ENCODE measurements at places on chromosomes 3 and 15.

GRCh38 chr15:92118936-92119325, 265.4 kb downstream of the SLCO3A1 start:
- DNase-seq = no peak

DNA sequence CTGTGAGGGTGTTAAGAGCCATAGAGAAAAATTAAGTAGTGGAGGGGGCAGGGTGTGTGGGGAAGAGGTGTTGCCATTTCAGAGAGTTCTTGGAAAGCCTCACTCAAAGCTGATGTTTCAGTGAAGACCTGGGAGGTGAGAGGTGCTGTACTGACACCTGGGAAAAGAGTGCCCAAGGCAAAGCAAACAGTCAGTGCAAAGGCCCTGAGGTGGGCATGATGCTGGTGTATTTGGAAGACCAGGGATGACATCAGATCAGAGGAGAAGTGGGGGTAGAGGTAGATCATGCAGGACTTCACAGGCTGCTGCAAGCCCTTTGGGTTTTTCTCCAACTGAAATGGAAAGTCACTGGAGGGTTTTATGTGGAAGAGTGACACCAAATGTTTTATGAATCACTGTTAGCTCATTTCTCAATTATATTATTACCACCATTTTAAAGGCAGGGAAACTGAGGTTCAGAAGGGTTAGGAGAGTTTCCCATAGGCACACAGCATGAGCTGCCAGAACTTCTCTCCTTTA, 42.8 kb upstream of the SMAD3 start:
- no peak for DNase-seq

DNA sequence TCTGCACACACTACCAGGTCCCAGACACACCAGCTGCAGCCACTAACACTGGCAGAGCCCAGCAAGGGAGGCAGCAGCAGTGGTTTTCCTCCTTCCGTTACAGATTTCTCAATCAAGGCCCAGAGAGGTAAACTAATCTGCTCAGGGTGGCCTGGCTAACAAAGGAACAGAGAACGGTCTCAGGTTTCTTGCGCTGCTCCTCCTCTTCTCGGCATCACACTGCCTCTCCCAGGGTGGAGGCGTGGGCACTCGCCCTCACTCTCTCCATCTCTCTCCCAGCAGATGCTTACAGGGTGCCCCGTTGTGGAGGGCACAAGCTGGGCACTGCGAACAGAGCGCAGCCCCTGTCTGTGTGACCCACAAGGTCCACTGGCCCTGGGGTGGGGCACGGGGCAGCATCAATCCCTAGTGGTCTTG, 228.7 kb downstream of the VPS13C start:
- no peak for DNase-seq

DNA sequence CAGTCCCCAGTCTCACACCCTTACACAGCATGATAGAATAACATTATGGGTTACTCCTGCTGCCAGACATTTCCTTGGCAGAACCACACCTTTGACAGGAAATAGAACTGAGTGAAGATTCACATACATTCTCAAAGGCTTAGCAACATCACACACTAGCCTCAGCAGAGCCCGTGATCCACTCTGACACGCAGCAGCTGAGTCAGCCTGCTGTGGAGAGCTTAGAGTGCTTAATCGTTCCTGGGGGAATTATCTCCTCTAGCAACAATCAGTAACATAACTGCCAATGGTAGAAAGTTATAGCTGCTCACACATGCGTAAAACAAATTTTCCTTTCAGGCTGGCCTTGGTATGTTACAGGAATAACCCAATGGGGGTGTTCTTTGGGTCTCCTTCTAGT, 382.1 kb downstream of the GAP43 start:
- DNase-seq = no peak

GRCh38 chr3:71994203-71994602, 209.3 kb upstream of the PROK2 start:
- DNase-seq = no peak

GRCh38 chr15:45402955-45403877, 24.9 kb upstream of the GATM start:
- DNase-seq = no peak

DNA sequence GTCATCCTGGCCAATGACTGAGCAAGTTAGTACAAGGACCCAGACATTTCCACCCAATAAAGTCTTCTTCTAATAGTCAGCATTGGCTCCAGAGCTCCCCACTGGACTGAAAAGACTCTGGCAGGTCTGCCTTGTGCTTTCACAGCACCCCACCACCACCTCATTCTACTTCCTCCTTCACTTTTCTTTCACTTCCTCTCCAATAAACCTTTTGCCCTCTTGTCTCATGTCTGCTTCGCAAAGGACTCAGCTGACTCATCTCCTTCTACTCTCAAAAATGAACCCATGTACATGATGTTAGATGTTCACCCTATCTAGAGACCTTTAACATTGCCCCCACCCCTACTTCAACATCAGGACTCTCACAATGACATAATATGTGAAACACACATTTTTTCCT, 181.0 kb upstream of the PPP2R3A start:
- no peak for DNase-seq

DNA sequence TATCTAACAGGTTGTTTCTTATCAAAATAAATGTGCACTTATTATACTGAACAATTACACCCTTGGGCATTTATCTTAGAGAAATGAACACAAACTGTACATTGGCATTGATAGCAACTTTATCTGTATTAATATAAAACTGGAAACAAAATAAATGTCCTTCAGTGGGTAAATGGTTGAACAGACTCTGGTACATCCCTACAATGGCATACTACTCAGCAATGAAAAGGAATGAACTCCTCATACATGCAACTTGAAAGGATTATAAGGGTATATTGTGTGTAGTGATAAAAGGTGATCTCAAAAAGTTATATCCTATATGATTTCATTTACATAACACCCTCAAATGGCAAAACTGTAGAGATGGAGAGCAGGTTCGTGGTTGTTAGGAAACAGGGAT, 23.7 kb upstream of the DLG1 start:
- DNase-seq = no peak

DNA sequence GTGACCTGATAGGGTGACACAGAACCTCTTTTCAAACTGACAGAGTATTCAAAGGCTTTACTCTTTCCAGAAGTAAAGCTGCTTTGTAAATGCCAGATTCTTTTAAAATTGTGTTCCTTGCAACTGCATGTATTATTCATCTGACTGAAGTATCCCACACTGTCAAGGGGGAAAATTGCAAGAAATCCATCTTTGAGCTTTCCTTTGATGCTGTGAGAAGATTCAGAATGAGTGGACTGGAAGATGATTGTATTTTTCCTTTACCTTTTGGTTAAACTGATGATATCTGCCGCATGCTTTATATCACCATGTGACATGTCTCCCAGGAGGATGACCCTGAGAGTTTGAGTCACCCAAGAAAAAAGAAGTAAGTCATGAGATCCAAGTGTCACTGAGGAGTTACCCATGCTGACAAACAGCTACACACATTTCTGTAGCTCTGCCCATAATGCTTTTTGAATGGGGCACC, 250.8 kb upstream of the CBLB start:
- no peak for DNase-seq

- no peak for DNase-seq
These were observed 57.1 kb downstream of the TP63 start for GRCh38 chr3:189688262-189688661.

DNA sequence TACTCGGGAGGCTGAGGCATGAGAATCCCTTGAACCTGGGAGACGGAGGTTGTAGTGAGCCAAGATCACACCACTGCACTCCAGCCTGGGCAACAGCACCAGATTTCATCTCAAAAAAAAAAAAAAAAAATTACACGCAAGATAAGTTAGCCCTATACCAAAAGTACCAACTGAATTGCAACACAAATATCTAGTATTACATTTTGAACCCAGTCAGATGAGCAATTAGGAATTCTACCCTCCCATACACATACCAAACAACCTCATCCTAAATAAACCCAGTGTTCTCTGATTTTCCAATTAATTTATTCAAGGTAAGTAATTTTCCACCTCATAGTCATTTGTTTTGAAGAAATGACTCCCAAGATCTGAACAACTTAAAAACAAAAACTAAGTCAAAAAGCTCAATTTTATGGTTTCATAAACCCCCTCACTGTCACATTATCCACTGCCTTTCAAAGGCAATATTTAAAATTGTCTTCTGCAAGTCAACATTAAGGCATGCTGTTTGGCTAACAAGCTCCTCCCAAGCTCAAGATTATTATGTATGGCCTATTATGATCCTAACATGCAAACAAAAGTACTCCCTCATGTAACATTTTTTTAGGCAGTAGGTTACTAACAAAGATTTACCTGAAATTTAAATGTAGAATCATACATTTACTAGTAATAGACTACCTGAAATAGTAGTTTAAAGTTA, 4.5 kb downstream of the RAF1 start:
- no peak for DNase-seq

- no peak for DNase-seq
These were observed 133.6 kb downstream of the TMEM108 start for GRCh38 chr3:133171831-133172230.

DNA sequence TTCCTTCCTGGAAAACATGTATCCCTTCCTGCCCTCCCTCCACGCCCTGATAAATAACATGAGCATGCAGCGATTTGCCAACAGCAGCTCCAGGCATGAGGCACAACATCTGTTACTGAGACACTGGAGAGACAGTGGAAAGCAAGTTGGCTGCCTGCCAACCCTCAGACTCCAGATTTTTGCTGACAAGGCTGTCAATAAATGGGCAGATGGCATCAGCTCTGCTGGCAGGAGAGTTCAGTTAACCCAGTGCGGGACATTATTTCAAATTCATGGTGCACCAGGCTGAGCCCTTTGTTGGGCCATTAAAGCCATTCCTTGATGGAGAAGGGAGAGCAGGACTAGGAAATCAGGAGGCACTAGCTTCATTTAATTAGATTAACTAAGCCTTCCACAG, 293.3 kb downstream of the MEX3B start:
- no peak for DNase-seq

GRCh38 chr15:31488437-31489204, 162.0 kb downstream of the KLF13 start:
- DNase-seq = no peak

GRCh38 chr15:43771816-43772215, 5.0 kb downstream of the ELL3 start:
- DNase-seq = no peak

GRCh38 chr15:94582368-94582767, 351.0 kb downstream of the MCTP2 start:
- no peak for DNase-seq

DNA sequence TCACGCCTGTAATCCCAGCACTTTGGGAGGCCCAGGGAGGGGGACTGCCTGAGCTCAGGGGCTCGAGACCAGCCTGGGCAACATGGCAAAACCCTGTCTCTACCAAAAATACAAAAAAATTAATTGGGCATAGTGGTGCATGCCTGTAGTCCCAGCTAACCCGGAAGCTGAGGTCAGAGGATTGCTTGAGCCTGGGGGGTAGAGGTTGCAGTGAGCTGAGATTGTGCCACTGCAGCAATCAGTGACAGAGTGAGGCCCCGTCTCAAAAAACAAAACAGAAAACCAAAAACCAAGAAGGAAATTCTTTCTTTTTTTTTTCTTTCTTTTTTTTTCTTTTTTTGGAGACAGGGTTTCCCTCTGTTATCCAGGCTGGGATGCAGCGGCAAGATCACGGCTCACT, 3.5 kb downstream of the SPATA12 start:
- DNase-seq = no peak

- DNase-seq = no peak
These were observed 235.1 kb downstream of the UACA start for GRCh38 chr15:70528270-70528706.

DNA sequence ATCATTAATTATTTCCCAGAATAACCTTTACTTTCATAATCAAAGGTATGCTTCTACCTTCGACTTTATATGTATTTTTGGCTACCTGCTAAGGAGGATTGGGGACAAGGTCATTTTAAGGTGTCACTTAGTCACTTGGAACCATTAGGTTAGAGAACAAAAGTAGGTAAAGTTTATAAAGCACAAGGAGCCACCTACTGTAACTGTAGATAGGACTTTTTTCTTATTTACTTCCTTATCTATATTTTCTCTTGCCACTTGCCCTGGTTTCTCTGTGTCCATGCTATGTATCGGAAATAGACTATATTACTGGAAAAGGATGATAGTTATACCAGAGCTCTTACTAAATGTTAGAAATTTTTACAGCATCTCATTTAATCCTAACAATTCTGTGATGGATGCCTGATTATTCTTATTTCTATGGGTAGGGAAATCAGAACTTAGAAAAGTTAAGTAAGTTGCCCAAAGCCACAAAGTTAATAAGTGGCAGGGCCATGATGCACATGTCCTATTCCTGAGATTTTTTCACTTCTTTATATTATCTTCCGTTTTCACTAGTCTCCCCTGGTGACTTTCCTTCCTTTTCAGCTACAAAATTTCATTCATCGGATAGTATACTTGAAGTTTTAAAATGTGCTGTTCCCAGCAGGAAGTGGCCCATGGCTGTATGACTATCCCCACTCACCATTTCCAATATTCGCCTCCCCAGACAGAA, 132.5 kb downstream of the CMSS1 start:
- DNase-seq = no peak

DNA sequence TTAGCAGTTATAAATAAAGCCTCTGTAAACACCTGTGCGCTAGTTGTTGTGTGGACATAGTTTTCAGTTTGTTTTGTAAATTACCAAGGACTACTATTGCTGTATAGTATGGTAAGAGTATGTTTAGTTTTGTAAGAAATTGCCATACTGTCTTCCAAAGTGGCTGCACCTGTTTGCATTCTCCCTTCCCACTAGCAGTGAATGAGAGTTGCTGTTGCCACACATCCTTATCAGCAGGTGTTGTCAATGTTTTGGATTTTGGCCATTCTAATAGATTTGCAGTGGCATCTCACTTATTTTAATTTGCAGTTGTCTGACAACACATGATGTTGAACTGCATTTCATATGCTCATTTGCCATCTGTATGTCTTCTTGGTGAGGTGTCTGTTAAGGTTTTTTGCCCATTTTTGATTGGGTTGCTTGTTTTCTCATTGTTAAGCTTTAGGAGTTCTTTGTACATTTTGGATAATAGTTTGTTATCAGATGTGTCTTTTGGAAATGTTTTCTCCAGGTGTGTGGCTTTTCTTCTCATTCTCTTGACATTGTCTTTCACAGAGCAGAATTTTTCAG, 14.9 kb downstream of the TCAIM start:
- no peak for DNase-seq

GRCh38 chr15:68371160-68371559, 60.8 kb downstream of the ITGA11 start:
- DNase-seq = no peak

GRCh38 chr15:73395671-73396070, 26.9 kb upstream of the HCN4 start:
- no peak for DNase-seq

- no peak for DNase-seq
These were observed 6.0 kb downstream of the C3orf62 start for GRCh38 chr3:49271047-49271446.
